ENCODE measurements at places on chromosomes 2 and 18.

- no peak for DNase-seq
Measured at GRCh38 chr18:45755934-45756333, 32.0 kb downstream of the SLC14A1 start.

- DNase-seq = no peak
Measured at GRCh38 chr18:2878656-2879330, 32.0 kb downstream of the EMILIN2 start.

- no peak for DNase-seq
Measured at GRCh38 chr2:105990624-105991023, 203.5 kb downstream of the UXS1 start.

GRCh38 chr2:48219555-48220436 lies 310.2 kb upstream of the STON1 start:
- DNase-seq = no peak

GRCh38 chr2:195382186-195382585 lies 274.8 kb upstream of the SLC39A10 start:
- DNase-seq = no peak

DNA sequence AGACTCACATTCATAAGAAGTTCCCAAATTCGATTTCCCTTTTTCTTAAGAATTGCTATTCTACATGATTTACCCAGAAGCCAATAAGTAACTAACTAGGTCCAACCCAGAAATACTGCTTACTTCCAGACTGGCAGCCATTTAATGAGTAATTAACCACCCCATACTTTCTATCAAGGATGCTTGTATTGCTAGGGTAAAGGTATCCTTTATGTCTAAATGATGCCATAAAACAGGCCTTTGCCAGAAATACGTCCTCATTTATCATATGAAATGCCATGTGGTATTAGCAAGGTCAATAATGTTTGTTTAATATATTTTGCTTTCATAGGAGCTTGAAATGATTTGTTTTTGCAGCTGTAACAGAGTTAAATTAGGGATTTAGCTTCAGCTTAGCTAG lies 56.1 kb downstream of the PLEKHM3 start:
- DNase-seq = no peak

DNA sequence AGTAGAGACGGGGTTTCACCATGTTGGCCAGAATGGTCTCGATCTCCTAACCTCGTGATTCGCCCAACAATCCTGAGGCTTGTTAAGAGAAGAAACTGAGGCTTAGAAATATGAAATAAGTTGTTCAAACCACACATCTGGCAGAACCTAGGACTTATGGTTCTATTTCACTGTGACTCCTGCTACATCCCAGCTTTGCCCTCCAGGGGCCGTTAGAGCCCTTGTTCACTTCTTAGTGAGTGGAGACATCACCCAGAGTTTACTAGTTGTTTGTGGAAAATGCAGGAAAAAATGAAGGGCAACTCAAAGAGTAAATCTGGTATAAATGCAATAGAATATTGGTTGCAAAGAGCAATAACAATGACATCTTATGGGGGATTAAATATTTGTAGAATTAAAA lies 43.9 kb downstream of the MARCHF4 start:
- no peak for DNase-seq

GRCh38 chr2:228378233-228378632 lies 196.7 kb upstream of the SPHKAP start:
- DNase-seq = no peak

DNA sequence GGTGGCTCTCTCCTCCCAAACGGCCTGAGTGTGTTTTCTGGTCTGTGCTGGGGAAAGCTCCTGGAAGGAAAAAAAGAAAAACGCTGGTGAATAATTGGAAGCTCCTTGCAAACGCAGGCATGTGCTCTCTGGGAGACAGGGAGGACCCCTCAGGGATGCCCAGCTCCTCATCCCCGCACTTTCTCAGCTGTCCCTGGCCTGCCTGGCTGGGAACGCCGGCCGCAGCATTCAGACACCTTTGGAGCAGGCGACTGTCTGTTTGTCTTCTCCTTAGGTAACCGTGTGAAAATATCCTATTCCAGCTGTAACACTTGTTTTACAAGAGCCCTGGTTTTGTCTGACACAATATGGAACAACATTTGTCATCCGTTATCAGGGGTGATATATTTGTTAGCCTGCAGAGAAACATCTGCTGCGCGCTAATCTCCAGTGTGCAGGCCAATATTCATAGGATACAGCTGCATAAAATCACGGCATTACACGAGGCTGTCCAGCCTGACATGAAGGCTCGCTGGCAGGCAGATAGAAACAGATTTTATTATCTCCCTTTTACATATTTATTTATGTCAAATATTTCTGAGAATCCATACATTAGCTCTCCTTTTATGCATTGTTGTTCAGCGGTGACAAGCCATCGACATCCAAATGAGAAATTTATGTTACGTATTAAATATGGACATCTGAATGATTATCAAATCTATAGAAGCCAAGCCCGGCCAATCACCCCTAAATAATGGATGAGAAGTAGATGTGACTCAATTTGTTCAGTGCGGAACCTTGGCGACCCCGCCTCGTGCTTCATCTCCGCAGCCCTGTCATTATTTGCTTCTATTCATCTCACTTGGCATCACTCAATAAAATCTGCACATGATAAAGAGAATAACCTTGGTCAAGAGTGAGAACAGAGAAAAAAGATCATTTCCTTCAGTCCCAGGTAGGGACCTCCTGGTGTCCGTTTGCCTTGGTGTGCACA lies 675.1 kb upstream of the SALL3 start:
- no peak for DNase-seq

DNA sequence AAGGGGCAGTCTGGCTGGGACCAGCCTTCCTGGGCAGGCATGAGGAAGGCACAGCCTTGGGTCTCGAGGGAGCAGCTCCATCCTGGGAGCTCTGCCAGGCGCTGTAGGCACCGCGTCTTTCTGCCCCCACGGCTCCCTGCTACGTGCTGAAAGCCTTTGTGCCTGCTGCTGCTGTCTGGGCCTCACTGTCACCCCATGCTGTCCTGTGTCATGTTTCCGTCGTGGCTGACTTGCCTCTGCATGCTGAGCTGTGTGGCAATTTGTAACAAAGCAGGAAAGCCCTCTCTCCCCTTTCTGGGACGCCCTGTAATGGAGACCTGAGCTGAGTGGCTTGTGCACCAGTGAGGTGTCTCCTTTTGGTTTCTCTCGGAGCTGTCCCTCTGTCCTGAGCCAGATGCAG lies 152.5 kb downstream of the TSN start:
- no peak for DNase-seq

- DNase-seq = peak; percentile 56
Measured at GRCh38 chr2:240435948-240436682, 652 bp downstream of the GPC1 start.

GRCh38 chr2:10765461-10765860 lies 44.0 kb downstream of the ATP6V1C2 start:
- DNase-seq = no peak

DNA sequence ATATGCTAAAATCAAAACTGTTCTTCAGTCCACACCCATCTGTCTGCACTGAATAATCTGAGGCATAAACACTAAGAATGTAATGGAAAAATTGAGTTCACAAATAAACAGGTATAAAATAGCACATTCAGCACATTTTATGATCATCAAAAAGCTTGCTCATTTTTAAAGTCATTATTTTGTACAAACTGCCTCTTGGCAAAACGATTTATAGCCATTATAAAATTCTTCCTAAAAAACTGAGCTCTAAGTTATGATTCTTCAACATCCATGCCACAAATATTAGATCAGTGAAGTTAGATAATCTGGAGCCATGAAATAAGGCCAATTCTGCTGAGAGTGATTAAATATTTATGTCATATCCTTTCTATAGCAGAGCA lies 233.5 kb downstream of the DYM start:
- DNase-seq = no peak

DNA sequence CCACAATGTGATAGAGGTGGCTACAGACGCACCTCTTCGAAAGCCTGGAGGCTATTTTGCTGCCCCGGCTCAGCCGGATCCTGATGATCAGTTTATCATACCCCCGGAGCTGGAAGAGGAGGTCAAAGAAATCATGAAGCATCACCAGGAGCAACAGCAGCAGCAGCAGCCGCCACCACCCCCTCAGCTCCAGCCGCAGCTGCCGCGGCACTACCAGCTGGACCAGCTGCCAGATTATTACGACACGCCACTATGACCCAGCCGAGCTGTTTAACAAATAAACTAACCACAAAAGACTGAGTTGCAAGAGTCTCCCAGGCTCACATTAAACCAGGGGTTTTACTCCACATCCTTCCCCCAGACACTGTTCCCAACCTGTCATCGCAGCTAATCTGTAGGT lies 263.8 kb downstream of the PHLPP1 start:
- no peak for DNase-seq

DNA sequence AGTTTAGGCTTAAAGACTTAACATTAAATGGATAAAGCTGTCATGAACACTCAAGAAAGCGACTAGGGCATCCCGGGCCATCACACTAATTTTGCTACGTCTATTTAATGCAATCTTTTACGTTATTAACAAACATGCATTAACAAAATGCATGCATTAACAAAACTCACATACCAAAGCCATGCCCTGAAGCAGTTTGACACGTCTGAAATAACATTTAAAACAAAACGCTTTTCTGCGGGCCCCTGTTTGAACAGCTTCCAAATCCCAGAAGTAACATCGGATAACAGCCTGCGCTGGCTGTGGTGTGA lies 458 bp downstream of the B4GALT6 start:
- no peak for DNase-seq

DNA sequence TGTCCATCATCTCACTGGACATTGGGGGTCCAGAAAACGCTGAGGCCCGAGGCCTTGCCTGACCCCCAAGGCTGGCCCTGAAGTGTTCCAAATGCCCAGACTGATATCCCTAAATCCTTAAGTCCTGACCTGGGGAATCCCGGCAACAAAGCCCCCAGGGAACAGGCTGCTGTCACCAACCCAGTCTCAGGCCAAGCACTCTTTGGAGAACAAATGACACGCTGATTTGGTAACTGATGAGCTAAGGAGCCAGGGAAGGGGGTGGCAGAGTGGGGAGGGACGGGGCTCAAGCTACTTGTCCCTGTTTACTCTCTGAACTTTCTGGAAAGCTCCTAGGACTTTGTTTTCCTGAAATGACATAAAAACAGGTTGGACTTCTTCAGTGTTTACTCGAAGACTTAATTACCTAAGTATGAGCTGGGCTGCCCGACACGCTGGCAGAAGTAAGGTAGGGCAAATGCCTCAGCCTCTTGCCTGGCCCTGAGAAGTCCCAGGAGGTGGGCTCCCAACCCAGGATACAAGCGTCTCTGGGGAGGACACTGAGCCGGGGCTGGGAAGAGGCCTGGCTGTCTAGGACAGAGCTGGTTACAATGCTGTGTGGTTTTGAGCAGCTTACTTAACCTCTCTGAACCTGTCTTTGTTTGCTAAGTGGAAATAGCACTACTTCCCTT lies 105.5 kb upstream of the GLI2 start:
- no peak for DNase-seq

- no peak for DNase-seq
Measured at GRCh38 chr2:202848813-202849212, 22.8 kb downstream of the ICA1L start.

GRCh38 chr2:240458044-240458899 lies 22.8 kb downstream of the GPC1 start:
- peak; percentile 53 for DNase-seq

GRCh38 chr18:79378536-79379250 lies 17.0 kb upstream of the NFATC1 start:
- no peak for DNase-seq

DNA sequence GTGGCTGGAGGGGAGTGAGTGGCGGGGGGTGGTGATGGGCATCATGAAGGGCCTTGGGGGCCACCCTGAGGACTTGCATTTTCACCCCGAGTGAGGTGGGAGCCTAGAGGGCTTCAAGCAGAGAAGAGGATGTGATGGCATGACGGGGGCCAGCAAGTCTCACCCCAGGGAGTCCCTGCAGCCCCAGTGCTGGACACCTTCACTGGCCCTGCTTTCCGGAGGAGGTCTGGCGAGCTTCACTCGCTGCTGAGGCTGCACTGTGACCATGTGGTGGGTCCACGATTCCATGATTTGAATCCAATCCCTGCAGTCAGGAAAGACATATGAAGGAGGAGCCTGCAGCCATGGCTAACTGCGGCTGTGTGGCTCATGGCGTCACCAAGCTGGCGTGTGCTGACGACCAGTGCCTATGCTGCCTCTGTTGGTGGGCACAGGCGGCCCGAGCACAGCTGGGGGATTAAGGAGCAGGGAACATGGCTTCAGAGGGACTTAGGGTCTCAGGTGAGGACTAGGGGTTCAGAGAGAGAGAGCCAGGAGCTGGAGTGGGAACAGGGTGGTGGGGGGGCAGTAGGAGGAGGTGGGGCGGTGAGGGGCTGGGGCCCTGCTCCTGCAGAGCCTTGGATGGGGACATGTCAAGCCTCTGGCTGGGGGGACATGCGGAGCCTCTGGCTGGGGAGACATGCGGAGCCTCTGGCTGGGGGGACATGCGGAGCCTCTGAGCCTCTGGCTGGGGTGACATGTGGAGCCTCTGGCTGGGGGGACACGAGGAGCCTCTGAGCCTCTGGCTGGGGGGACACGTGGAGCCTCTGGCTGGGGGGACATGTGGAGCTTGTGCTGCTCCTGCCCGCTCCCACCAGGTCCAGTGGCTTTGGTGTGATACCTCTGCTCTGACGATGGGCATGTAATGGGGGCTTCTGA lies 3.6 kb downstream of the ZAP70 start:
- no peak for DNase-seq

GRCh38 chr2:240556553-240557100 lies 1.2 kb downstream of the ANKMY1 start:
- DNase-seq = no peak

GRCh38 chr18:11286431-11286830 lies 137.1 kb upstream of the PIEZO2 start:
- no peak for DNase-seq

DNA sequence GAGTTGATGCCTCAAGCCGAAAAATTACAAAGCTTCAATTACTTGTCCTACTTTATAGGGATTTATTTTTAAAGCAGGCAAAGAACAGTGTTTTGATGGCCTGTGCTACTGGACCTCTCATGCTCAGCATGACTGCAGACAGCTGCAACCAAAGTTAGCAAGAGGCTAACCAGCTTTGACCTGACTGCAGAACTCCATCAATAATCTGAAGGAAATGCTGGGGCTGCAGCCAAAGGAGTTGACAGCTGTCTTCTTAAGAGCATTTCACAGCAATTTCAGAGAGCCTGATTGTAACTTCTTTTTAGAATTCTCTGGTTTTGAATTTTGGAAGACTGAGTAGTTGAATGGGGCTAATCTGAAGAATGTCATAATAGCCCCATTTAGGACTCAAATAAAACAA lies 46.5 kb upstream of the SESTD1 start:
- DNase-seq = no peak

DNA sequence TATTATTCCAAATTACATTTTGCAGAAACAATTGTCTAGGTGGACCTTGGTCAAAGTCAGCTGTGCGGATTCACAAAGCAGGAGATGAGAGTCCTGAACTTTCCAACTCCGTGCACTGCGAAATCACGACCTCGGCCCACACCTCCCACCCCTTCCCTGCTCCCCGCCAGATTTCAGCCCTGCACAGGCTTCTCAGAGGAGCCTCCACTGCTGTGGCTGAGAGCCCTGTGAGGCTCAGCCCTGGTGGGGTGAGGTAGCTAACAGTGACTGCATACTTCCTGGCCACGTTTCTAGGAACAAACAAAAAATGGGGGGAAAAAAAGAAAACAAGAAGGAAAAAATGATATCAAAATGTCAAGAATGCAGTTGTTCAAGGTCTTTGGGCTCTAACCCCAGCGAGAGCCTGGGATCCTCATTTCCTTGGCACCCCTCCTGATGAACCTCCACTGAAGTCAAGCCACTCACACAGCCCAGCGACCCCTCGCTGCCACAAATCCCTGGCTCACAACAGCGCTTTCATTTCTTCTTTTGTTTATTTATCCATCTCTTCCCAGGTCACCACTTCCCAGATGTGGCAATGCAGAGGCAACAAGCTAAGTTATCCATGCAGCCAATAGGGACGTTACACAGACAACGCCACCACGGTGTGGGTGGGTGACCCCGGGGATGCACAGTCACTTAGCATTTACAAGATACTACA lies 729.7 kb upstream of the ID2 start:
- no peak for DNase-seq

All from RWPE2 (cell line).